ENCODE measurements at places on chromosomes 3 and 15. TPM values are rescaled to one million over a fixed set of nuclear protein-coding genes. Genes with fewer than 3 reads are reported as not detected.
A peak's percentile ranks its signal among the peaks of the same experiment; 100 is the strongest.

SERINC4 gene
- under 0.01 TPM for total RNA-seq

- DNase-seq, result peak; percentile 82
Measured at GRCh38 chr3:159191447-159191846, 389.6 kb downstream of the MFSD1 start.

- DNase-seq, result no peak
Measured at GRCh38 chr3:88595026-88595425, 445.3 kb downstream of the C3orf38 start.

DNA sequence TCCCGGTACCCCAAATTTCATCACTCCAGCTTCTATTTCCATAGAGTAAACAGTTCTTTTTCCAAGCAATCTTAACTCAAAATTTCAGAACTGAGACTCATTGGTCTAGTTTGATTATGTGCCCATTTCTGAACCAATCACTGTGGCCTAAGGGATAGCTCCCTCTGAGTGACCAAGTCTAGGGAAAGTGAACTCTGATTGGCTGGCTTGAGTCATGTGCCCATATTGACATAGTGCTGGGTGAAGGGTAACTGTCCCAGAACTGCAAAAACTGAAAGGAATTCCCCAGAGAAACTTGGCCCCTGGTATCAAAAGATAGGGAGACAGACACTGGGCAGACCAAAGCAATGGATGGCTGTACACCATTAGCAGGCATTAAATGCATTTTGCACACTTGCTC is 171.2 kb upstream of the WNT5A start:
- DNase-seq, result no peak

GRCh38 chr15:44647036-44647435 is 16.4 kb downstream of the SPG11 start:
- no peak for DNase-seq

TTBK2 gene
- total RNA-seq, result 17.3 TPM

POLQ gene
- 6.4 TPM for total RNA-seq

DNA sequence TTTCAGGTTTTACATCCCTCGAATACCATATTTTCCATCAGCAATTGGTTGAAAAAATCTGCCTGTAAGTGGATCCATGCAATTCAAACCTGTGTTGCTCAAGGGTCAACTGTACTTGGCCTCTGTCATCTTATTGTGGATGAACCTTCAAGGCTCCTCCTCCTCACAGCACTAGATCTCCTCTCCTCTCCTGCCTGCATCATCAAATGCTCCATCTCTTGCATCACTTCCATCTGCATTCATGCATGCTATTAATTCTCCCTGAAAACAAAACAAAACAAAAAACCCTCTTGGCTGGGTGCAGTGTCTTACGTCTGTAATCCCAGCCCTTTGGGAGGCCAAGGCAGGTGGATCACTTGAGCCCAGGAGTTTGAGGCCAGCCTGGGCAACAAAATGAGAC is 10.1 kb downstream of the BCL2L10 start:
- peak; percentile 96 for DNase-seq

GRCh38 chr3:126889276-126890201 is 93.4 kb upstream of the PLXNA1 start:
- DNase-seq, result no peak

CDCP1 gene
- 10.4 TPM for total RNA-seq

GRCh38 chr15:99427668-99428361 is 138.0 kb upstream of the MEF2A start:
- DNase-seq, result no peak

- DNase-seq, result no peak
Measured at GRCh38 chr3:38687321-38687720, 37.8 kb upstream of the SCN5A start.

GRCh38 chr3:191412759-191413158 is 48.2 kb upstream of the PYDC2 start:
- peak; percentile 80 for DNase-seq

DNA sequence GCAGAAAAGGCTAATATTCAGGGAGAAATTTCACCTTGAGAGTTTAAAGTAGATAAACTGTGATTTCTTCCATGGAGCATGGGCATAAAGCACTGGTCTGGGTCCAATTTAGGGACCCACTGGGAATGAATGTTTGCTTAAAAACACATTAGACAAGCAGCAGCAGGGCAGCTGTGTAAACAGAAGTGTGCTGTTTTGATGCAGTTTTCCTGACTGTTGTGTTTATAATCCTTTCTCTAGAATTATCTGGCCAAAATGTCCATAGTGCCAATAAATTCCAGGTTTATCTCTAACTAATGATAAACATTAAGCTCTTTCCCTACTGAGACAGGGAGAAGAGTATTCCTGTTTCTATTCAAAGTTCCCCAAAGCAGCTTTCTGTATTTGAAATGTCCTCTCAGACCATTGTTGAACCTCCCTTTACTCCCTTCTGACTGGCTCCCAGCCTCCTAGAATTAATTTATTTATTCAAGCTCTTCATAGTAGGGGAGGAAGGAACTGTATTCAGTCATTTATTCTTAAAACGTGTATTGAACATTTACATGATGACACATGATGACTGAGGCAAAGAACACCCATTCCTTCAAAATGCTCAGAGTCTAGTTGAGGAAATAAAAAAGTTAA is 7.0 kb upstream of the TM4SF18 start:
- peak; percentile 68 for DNase-seq

PLSCR2 gene
- not detected for total RNA-seq

DNA sequence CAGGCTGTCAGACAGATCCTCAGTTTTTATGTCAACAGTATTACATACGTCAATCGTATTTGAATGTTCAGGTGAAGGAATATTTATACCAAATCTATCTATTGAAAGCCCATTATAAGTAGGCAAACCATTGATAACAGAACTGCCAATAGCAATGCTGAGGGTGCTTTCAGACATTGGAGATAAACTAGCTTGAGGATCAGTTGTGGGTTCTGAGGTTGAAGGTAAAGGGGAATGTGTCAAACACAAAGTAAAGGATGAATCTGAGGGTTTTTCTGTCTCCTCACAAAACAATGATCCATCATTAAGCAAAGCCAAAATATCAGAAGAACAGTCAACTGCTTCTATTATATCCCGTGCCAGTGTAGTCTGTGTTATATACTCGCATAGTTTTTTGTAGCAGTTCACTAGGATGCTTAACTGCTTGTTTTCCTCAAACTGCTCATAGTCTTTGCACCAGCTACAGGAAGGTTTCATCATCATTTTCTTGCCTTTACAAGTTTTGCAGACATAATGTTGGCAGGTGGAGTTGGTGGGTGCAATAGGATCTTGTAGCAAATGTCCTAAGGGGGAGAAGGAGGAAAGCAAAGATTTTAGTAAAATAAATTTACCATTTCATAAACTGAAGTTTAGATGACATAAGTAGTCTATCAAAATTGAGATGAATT is 43.8 kb downstream of the MSL2 start:
- no peak for DNase-seq

DNA sequence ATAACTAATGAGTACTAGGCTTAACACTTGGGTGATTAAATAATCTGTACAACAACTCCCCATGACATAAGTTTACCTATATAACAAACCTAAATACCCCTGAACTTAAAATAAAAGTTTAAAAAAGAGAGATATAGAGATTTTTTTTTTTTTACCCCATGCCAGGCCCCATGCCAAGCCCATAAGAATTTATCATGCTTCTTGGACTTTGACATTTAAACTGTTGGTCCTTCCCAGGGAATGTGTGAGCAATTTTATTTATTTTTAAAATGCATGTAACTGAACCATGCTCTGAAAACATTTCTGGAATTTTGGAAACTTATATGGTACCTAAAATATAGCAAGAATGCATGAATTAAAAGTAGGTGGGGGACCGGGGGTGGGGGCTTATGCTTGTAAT is 26.3 kb downstream of the KLHL6 start:
- DNase-seq, result no peak

GRCh38 chr3:197936819-197937384 is 13.1 kb upstream of the RPL35A start:
- peak; percentile 65 for DNase-seq

GRCh38 chr3:17195192-17195611 is 310.4 kb downstream of the PLCL2 start:
- peak; percentile 47 for DNase-seq

GRCh38 chr15:90171623-90172022 is 29.5 kb upstream of the SEMA4B start:
- DNase-seq, result no peak

FMN1 gene
- total RNA-seq, result 8.6 TPM

IL17RE gene
- total RNA-seq, result 0.64 TPM

- DNase-seq, result peak; percentile 38
Measured at GRCh38 chr3:196120291-196120951, 38.5 kb upstream of the TFRC start.

- no peak for DNase-seq
Measured at GRCh38 chr3:965826-966225, 127.0 kb upstream of the CNTN6 start.

GRCh38 chr3:133439563-133439962 is 39.7 kb downstream of the BFSP2 start:
- DNase-seq, result no peak

DUOXA2 gene
- total RNA-seq, result not detected

CYP11A1 gene
- 0.64 TPM for total RNA-seq

GRCh38 chr3:185561958-185562357 is 9.6 kb upstream of the LIPH start:
- DNase-seq, result no peak

CAMP gene
- not detected for total RNA-seq

DNA sequence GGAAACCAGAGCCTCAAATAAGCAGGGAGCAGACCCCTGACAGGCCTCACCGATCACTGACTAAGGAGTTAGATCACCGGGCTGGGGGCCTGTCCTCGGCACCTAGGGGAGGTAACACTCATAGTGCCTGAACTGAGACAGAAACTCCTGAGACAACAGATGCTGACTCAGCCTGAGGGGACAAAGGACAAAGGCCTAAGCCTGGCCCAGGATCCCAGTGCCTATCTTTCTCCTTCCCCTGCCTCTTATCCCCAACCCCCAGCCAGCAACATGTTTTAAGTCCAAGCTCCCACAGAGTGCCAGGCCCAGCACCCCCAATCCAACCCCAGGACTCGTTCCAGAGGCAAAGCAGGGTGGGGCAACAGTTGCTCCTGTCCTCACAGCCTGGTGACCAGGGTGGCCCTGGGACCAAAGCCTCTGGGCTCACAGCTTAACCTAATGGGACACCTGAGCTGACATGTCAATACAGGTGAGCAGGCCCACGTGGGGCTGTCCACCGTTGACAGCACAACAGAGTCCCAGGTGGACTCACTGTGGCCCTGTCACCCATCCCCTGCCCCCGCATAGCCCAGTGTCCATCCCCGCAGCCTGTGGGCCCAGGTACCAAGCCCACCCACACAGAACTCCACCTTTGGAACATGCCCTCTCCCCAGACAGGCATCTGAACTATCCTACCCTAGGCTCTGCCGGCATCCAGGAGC is 37.4 kb downstream of the ADCY5 start:
- DNase-seq, result no peak

- peak; percentile 55 for DNase-seq
Measured at GRCh38 chr3:197406266-197406665, 107.9 kb upstream of the DLG1 start.

EPHA6 gene
- 1.7 TPM for total RNA-seq

DNA sequence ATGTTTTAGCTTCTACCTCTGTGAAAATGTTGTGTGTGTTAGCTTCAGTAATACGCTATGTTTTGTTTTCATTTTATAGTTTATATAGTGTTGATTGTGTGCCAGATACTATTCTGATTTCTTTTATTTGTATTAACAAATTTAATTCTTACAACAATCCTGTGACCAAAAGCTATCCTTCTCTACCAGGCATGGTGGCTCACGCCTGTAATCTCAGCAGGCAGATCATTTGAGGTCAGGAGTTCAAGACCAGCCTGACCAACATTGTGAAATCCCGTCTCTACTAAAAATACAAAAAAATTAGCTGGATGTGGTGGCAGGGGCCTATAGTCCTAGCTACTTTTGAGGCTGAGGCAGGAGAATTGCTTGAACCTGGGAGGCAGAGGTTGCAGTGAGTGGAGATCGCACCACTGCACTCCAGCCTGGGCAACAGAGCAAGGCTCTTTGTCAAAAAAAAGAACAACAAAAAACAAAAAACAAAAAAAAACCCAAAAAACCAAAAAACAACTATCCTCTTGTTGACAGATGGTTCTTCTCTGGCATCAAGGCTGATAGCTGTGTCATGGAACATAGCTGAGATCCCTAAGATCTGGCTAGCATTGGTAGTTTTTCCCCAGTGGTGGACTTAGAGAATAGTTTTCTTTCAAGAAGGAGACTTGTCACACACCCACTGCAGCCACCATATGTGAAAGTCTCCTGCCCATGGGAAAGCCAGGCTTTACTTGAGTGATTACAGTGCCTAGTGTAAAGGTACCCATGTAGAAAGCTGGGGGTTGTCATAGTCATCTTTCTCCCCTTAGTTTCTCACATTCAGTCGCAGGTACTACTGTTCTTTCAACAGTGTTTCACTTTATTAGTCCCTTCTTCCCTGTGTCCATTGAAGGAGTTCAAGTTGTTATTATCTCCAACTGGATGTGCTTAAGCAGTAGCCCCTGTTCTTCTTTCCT is 116.5 kb downstream of the UBE2E2 start:
- DNase-seq, result no peak

CFAP44 gene
- total RNA-seq, result 1.9 TPM

DNA sequence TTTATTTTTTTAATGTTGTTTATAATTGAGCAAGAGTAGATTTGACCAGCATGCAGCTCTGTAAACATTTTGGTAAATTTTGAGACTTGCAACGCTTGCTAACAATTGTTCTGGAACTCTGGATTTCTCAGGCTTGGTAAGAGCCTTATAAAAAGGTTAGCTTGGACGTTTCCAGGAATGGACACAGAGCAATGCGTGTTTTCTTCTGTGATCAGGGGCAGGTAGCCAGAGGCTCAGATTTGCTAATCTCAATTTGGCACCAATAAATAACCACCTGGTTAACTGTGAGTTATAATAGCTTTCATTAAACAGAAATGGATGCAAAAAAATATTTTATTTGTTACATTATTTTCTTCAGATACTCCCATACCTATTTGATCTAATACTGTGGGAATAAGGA is 39.8 kb downstream of the CADM2 start:
- no peak for DNase-seq

BNC1 gene
- 5.2 TPM for total RNA-seq

GRCh38 chr3:30934208-30934550 is 39.7 kb upstream of the GADL1 start:
- peak; percentile 60 for DNase-seq

DNA sequence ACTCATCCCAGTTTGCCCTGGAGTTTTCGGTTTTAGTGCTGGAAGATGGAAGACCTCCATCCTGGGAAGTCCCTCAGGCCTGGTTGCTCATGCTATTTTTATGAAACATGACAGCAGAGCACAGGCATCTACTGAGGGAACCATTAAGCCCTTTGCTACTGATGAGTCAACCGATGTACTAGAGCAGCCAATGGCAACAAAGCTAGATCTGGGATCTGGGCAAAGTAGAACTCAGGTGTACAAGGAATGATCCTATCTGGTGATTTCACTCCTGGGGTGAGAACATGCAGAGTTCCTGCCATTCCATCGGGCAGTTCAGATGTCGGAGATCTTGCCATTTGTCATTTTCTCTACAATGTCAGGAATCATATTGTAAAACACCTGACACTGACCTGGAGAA is 166.2 kb upstream of the NSMCE3 start:
- DNase-seq, result no peak

SEC62 gene
- 47.9 TPM for total RNA-seq

- DNase-seq, result no peak
Measured at GRCh38 chr3:185929192-185930151, 8.3 kb downstream of the TRA2B start.

GOLGA8S gene
- total RNA-seq, result under 0.01 TPM

All from fibroblast of villous mesenchyme (primary cell).